ENCODE measurements at places on chromosomes 2 and 18.

DNA sequence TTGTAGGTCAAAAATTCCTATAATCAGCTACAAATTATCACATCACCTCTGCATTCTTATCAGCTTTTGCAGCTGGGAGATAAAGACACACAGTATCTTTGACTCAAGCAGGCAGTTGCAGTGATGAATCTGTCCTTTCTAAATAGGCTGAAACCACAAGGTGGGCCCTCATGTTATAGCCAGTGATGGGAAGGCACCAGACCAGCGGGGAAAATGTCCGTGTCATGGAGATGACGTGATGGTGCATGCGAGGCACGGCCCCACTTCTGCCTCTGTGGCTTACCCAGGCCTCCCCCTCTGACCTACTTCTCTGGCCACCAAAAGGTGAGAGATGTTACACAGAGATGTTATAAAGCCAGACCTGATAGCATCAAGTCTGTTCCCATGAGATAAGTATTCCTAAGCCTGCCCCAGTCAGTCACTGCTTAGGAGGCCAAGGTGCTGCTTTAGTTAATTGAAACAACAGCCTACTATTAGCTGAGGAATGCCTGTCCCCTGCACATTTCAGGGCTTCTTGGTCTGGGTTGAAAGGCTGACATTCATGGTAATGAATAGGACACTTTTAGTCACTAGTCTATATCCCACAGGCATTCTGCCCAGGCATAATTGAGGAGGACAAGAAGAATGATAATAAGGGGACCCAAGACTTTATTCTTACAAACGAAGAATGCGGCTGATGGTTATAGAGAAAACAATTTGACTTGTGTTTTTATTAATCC, 327.9 kb downstream of the LPIN1 start:
- DNase-seq = no peak

GRCh38 chr2:42569116-42569711, 782 bp downstream of the MTA3 start:
- peak; percentile 8 for DNase-seq

DNA sequence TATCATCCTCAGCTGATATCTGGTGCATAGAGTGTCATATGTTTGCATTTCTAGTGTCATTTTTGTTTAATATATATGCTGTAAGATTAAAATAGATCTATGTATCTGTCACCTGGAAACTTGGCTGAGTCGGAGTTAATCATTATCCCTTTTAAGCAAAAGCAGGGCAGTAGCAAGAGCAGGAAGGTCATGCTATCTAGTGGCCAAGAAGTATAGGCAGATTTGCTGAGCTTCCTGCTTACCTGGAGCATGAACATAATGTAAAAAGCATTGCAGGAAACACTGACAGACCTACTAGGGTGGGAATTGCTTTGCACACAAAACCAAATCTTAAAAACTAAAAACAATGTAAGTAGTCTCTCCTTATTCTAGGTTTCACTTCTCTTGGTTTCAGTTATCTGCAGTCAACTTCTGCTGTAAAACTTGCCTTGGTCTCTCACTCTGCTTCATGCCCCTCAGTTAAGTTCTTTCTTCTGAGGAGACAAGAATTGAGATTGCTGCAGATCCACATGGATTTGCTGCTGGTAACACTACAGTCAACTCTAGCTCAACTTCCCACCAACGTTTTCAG, 295.3 kb downstream of the CDH7 start:
- DNase-seq = no peak

GRCh38 chr2:125696560-125696959, 959.4 kb upstream of the GYPC start:
- peak; percentile 82 for DNase-seq

GRCh38 chr2:210493528-210493927, 17.0 kb upstream of the LANCL1 start:
- no peak for DNase-seq

DNA sequence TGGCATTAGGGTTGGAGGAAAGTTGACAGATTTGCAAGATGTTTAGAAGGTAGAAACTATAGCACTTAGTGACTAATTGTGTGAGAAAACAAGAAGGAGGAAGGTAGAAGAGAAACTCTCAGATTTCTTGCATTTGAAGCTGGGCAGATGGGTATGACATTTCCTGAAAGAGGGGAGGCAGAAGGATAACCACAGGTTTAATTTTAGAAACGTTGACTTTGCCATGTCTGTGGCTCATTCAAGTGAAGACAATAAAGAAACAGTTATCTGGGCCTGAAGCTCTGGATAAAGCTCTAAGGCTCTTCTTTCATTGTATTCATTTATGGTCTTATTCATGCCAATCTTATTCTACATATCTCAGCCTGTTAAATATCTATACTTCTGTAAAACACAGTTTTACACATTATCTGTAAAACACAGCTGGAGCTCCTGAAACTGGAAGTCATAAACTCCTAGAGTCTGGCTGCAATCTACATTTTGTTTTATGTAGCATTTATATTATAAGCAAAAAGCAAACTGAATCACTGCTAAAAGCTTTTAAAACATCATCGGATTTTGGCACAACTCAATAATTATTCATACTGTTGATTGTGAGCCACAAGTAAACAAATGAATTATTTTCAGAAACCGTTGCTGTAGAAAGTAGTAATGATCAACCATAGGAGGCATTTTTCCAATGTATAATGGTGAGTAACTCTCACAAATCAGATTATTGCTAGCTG, 138.5 kb downstream of the RIT2 start:
- DNase-seq = no peak

DNA sequence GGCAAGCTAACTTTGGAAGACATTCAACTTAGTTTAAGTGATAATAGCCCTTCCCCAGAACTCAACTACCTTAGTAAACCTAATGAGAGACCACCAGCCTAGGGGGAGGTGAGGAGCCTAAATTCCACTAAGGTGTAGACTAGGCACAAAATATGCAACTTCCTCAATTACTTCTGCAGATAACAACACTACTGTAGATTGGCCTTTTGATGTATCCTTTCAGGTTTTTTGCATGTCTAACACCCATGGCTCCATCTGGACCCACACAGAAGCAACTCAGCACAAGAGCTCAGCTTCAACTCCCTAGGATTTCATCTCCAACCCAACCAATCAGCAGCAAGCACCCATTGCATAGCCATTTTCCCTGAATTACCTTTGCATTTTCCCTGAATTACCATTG, 353.3 kb downstream of the AKAIN1 start:
- DNase-seq = no peak

- no peak for DNase-seq
These were observed 47.8 kb downstream of the FAM168B start for GRCh38 chr2:131045286-131046027.

GRCh38 chr18:74567822-74568221, 29.8 kb upstream of the ZNF407 start:
- no peak for DNase-seq

DNA sequence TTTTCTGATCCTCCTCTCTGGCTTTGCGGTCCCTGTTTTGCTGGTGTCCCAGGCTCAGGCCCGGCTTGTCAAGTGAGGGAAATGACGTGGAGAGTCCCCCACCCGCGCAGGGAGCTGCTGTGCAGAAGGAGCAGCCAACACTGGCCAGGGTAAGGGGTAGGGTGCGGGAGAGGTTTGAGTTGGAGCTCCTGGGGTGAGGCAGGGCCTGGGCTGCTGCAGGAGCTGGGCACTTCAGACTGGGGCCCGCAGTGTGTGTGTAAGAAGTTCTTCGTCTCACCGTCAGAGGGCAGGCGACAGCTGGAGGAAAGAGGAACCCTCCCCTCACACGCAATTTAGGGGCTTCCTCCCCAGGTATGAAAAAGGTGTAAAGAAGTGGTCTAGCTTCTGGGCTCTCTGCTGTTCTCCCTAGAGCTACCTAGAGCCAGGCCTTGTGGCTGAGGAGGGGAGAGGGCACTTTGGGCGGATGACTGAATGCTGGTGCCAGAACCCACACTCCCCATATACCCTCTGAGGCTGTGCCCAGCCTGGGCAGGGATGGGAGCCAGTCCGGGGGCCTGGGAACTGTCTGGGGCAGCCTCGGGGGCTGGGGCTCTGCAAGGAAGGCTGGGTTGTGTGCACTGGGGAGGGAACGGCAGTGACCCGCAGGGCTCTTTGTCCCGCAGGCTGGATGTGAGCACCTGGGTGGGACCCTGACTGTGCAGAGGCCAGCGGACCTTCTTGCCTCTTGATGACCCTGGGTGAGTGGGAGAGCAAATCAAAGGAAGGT, 11.8 kb downstream of the CELF4 start:
- no peak for DNase-seq

- no peak for DNase-seq
These were observed 40.9 kb downstream of the PDK1 start for GRCh38 chr2:172596776-172597175.

GRCh38 chr18:24799176-24799575, 338.7 kb downstream of the HRH4 start:
- DNase-seq = no peak

DNA sequence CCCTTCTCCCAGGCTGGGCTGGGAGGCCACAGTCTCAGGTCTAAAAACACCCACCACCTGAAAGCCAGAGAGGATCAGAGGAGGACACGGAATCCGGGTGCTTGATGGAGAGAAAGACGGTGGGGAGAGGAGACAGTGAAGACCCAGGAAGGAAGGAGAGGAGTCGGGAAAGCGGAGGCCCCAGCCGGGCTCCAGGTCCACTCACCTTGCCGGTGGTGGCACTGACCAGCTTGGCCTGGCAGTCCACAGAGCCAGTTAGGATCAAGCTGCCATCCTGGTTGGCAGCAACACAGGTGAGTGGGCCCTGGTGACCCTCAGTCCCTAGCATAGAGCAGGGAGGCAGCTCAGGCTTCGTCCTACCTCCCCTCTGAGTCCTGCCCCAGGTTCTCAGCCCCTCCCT, 4.3 kb downstream of the AAMP start:
- no peak for DNase-seq

GRCh38 chr18:21262979-21263378, 20.9 kb downstream of the GREB1L start:
- no peak for DNase-seq

DNA sequence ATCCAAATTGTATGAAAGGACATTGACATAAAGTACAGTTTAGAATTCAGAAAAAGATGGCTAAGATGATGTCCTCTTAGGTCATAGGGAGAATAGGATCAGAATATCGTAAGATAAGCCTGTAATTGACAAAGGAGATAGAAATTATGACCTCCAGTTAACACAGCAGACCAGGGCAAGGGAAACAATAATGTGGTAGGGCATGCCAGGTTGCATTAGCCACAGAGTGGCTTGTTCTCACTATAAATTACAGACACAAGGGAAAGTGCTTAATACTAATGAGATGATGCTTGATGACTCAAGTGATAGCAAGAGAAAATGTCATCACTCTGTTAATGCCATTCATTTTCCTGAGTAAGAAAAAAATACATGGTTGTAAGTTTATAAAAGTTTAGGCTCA, 48.9 kb upstream of the LRP1B start:
- no peak for DNase-seq

DNA sequence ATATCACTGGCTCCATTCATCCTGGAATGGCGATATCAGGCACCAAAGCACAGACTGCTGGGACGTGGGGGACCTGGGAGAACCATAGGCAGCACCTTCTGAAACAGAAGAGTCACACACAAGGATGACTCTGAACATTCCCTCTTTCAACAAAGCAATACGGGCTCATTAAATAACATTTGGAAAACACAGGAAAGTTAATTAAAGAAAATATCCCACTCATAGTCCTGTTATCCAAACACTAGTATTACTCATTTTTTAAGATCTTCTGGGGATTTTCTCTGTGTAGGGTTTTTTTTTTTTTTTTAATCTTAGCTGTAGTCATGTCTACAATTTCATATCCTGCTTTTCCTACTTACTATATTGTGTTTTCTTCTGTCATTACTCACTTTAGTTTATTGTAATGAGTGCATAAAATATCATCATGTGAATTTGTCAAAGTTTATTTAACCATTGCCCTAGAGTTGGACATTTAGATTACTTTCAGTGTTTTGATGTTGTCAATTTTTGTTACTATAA, 70.0 kb upstream of the SP3 start:
- no peak for DNase-seq

- no peak for DNase-seq
These were observed 31.1 kb upstream of the ATP6V1B1 start for GRCh38 chr2:70904371-70905216.

DNA sequence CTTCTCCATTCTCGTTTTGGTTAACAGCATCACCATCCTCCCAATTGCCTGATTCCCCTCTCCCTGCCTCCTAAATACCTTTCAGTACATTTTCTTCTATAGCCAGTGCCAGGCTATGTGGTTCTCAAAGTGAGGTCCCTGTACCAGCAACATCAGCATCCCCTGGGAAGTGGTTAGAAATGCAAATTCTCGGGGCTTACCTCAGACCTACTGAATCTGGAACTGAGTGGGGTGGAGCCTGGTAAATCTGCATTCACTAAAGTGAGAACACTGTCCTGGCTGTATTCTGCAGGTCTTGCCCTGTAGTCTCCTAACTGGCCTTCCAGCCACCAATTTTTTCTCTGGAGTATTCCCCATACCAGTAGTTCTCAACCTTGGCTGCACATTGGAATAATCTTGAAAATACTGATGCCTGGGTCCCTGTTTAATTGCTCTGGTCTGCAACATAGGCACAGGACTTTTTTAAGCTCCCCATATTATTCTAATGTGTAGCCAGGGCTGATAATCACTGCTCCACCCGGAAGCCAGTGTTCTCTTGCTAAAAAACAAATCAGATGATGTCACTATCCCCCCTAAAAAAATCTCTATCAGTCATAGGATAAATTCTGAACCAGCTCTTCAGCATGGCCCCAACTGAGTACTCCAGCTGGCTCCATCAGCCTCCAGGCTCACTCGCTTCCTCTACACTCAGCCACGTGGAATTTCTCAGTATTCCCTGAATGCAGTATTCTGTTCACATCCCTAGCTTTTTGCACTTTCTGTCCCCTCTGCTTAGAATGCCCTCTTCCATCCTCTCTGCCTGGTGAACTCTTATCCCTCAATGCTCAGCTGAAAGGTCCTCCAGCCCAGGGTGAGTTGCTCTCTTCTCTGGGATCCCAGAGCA, 98.4 kb downstream of the CDK15 start:
- DNase-seq = no peak

GRCh38 chr18:10013621-10014543, 100.1 kb downstream of the VAPA start:
- DNase-seq = no peak

GRCh38 chr18:10863026-10863425, 286.3 kb downstream of the PIEZO2 start:
- DNase-seq = no peak

GRCh38 chr2:172698041-172698863, 37.4 kb upstream of the RAPGEF4 start:
- peak; percentile 38 for DNase-seq

GRCh38 chr2:197182668-197183067, 127.9 kb downstream of the ANKRD44 start:
- no peak for DNase-seq

GRCh38 chr2:8615252-8615575, 66.6 kb upstream of the ID2 start:
- no peak for DNase-seq

Data from NCI-H460 (cell line).